Hematopoietic multipotent progenitor cell treated with erythropoietin and hydrocortisone succinate and interleukin-3 and kit ligand, for 17 days (in vitro differentiated cells): ENCODE measurements at places on chromosomes 11 and 22.

DNA sequence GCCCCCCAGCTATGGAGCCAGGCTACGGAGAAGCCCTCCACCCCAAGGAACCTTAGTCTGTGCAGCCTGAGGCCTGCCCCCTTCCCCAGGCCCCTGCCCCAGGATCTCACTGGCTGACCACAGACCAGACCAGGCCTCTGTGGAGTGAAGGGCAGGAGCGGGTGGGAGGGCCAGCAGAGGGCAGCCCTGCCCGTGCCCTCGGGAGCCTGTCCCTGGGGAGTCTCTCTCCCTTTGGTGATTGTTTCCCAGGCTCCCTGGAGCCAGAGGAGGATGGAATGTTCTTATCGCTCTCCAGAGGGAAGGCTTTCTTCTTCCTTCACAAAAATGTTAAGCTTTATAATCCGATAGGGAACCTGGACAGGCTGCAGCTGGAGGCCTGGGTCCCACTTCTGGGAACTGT is 455.3 kb downstream of the SOX6 start:
- DNase-seq: no peak

DNA sequence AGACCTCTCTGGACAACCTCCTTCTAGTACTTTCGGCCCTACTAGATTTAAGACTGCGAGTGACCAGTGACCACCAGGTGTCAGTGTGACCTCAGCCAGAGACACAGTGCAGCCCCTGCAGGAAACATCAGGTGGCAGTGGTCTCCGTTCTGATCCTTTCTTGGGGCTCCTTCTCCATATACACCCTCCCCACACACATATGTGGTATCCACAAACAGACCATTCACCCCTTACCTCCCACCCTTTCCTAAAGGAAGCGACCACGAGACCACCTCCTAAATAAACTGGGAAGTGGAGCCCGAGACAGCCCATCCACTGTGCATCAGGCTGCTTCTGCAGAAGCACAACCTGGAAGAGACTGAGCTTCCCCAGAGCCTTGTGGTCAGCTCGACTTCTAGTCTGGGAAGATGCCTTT is 38.5 kb upstream of the CYP2D6 start:
- DNase-seq: peak; percentile 75

DNA sequence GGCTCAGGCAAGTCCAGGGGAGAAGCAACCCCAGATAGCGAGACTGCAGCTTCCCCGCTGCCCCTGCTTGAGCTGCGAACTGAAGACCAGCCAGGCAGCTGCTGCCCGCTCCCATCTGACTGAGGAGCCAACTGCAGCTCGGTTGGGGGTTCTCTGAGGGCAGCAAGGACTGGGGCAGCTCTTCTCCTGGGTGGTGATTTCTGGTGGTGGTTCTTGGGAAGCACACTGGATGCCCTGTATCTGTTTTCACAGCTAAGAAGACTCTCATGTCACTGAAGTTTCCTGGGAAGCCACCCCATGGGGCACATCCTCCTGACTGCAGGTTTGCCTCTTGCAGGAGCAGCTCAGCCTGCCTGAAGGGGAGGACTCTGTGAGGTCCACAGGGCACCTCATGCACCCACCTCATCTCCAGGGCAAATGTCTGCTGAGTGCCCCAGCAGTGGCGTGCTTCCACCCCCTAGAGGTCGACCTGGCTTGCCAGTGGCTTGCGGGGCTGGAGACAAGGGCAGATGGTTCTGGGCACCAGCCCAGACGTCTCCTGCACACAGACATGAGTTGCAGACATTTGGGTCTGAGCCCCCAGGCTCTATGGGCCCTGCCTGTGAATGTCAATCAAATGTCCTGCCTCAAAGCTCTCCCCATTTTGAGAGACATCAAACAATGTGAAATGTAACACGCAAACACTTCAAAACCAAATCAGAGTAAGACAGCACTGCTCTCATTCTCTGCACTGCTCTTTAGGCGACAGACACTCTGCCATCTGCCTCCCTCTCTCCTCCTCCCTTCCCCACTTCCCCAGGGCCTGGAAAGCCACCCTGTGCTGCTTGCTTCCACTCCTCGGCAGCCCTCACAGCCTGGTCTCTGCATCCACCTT is 800.9 kb downstream of the BRD1 start:
- no peak for DNase-seq

DNA sequence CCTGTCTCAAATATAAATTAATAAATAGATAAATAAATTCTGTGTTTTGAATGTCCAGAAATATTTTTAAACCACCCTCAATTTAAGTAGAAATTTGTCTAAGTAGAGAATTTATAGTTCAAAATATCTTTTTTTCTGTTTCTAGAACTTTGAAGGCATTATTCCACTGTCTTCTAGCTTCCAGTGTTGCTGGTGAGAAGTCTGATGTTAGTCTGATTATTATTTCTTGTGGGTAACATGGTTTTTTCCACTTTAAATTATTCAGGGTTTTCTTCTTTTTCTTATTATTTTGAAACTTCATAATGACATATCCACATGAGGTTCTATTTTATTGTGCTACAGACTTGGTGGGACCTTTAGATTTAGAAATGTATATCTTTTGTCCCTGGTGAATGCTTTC is 46.4 kb upstream of the HEPHL1 start:
- DNase-seq: no peak
